ENCODE measurements at places on chromosomes 5 and 9. TPM values are rescaled to one million over a fixed set of nuclear protein-coding genes. Genes with fewer than 3 reads are reported as not detected.

The CTNND2 gene
- total RNA-seq: not detected

DNA sequence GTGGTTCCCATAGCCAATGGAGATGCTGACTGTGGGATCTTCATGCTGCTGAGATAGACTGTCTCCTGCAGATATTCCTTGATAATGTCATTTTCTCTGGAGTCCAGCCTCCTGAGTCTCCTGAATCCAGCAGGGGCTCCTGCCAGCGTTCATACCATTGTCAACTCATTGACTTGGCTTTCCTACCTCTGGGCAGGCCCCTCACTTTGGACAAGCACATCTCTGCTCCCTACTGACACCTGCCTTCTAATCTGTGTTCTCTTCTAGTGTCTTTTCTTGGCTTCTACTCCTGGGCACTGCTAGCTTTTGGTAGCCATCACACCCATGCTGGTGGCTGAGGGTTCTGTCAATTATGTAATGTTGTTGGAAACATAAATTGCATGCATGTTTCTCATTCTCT, 138.0 kb downstream of the ADCY2 start:
- no peak for DNase-seq

GRCh38 chr9:4855841-4856240, 63.1 kb downstream of the RCL1 start:
- DNase-seq: peak; percentile 36

DNA sequence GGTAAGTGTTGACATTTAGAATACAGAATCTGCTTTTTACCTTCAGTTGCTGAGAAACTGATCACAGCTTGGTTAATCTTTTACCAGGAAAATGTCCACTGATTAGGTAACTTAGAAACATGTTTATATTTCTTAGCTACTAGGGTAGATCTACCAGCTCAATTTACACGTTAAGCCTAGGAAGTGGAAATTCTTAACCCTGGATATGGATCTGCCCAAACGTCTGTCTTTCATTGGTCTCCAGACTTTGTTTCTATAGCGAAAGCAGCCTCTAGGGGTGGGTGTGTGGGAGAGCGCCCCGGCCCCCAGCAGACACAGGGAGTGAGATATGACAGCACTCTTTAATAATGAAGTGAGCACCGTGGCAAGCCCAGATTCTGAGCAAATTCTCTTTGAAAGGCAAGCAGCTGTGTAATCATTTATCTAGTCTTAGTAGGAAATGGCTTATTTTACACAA, 141.6 kb upstream of the ZNF608 start:
- no peak for DNase-seq

The SURF2 gene
- total RNA-seq: 16.8 TPM

GRCh38 chr9:136832581-136832980, 9.7 kb upstream of the AJM1 start:
- no peak for DNase-seq

GRCh38 chr5:160180931-160181330, 48.4 kb upstream of the FABP6 start:
- no peak for DNase-seq

DNA sequence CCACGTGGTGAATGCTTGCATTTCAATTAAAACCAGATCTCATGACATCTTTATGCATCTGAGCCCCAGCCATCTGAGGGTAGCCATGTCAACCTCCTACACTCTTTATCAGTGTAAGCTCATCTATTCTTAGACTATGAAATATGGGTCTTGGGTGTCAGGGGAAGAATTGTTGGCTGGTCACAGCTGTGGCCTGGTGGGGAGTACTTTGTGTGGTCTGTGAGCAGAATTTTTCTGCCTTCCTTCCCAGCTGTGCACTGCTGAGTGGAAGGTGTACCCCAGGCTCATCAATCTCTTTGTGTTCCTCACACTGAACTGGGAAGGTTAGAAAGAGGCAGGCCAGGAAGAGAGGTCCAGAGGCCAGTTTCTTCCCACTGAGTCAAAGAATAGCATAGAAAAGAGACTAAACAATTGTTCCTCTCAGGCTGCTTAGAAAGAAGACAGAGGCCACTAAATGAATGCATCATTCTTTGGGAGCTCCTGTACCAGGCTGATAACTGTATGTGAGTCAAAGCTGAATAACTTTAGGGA, 202.7 kb upstream of the RGMB start:
- DNase-seq: peak; percentile 36

The REEP5 gene
- total RNA-seq: 99.9 TPM

- no peak for DNase-seq
These were observed 41.7 kb upstream of the ZNF354B start for GRCh38 chr5:178818094-178818493.

- peak; percentile 60 for DNase-seq
These were observed 13.5 kb downstream of the MOCS2 start for GRCh38 chr5:53095931-53096525.

DNA sequence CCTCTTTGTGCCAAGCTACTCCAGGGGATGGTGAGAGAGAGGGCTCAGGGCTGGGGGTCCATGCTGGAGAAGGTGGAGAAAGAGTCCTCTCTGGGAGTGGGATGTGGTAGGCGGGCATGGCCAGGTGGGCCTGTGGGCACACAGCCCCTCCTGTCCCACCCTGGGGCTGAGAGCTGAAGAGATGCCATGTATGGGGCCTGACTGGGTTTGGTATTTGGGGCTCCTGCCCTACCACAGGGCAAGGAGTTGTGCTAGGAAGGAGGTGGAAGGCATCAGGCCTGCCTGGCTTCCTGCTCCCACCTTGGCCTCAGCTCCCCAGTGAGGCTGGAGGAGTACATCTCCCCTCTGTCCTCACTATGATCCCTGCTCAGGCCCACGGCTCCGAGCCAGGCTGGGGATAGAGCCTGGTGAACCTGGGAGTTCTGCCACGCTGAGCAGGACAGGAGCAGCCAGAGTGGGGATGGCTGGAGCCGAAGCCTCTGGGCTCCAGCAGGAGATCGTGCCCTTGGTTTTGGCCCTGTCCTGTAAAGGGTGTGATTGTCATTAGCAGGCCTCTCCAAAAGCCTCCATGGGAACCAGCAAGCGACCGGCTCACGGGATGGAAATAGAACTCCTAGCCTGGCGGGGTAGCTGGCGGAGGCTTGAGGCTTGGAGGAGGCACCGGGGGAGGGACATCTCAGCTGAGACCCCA, 75.5 kb downstream of the CACNA1B start:
- DNase-seq: no peak

DNA sequence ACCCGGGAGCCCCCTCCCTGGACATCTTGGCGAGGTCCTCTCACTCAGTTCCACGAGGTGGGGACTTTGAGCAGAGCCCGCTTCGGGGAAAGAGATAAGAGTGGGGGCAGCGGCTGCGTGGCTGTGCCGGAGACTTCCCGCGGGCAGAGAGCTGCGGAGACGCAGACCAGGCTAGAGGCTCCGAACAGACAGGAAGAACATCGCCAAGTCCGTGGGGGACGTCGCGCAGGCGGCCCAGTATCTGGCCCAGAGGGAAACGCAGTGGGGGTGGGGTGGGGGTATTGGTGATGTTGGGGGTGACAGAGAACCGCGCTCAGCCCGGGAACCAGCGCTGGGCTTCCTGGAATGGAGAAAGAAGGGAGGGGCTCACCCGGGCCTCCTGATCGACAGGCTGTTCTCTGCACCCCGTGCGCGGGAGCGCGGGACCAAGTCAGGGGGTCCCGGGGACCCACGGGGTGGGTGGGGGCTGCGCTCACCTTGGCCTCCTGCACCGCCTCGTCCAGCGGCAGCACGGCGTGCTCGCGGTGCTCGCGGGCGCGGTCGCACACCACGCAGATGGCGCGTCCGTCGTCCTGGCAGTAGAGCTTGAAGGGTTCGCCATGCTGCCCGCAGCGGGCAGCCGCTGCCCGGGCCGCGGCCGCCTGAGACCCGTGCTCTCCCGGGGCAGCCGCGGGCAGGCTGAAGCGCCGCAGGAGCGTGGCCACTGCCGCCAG, 727 bp downstream of the TRIM7 start:
- DNase-seq: no peak

- no peak for DNase-seq
These were observed 110.3 kb upstream of the TARS1 start for GRCh38 chr5:33330426-33330825.

The FBXO10 gene
- 6.5 TPM for total RNA-seq

The NDST1 gene
- 146 TPM for total RNA-seq

The CYSRT1 gene
- total RNA-seq: 0.68 TPM

The WNT8A gene
- not detected for total RNA-seq

GRCh38 chr9:121253821-121254501, 14.0 kb upstream of the GSN start:
- no peak for DNase-seq

DNA sequence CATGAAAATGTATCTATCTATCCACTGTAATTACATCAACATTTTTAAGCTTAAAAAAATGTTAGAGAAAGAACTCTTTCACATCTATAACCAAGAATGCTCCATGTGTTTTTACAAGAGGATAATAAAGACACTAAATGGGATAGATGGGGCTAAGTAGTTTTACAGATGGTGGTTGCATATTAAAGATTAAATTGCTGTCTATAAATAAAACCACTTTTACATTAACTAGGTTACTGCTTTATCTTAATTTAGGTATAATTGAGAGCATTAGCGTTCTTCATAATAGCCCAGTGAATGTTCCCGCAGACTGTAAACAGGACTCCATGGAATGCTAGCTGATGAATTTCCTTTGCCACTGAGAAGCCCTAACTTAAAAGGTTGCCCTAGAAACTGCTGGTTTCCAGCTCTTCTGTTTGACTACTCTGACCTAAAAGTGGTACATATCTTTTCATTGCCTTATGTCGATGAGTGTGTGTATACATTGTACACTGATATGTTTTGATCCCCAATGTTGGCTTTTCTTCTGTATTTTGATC, 117.9 kb downstream of the SGCD start:
- no peak for DNase-seq

DNA sequence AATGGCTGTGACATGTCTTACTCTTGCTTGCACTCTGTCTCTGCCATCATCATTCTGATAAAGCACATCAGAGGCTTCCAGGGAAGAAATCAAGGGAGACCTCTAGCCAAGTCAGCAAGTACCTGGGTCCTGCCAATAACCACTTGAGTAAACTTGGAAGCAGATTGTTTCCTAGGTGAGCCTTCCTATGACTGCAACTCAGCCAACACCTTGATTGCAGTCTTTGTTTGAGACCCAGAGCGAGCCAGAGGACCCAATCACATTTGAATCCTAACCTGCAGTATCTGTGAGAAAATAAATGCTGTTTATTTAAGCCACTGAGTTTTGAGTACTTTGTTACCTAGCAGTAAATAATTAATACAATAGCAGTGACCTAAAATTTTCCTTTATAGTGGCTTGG, 356.8 kb upstream of the CHD1 start:
- DNase-seq: no peak

- DNase-seq: no peak
These were observed 714.5 kb upstream of the WWC1 start for GRCh38 chr5:167576897-167577296.

- DNase-seq: no peak
These were observed 13.2 kb downstream of the PHF19 start for GRCh38 chr9:120863833-120864232.

The DIPK1B gene
- total RNA-seq: not detected

The CNTNAP3B gene
- total RNA-seq: not detected

DNA sequence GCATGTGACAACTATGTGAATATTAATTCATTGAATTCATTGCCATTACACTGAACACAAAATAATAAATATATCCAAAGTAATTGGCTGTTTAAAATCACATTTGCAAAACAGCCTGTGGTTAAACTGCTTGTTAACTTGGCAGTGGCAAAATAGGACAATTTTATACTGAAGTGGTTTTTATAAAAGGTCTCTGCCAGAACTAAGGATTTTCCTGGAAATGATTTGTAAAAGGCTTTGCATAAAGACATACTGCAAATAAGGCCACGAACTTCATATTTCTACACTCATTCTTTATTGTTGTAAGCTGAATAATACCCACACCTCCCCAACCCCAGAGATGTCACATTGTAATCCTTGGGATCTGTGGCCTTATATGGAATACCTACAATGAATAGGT, 370.3 kb upstream of the RGMB start:
- no peak for DNase-seq

The CCNG1 gene
- 142 TPM for total RNA-seq

The C9orf40 gene
- total RNA-seq: 6.1 TPM

GRCh38 chr9:119289740-119290433, 79.3 kb downstream of the BRINP1 start:
- peak; percentile 10 for DNase-seq

The CCNI2 gene
- not detected for total RNA-seq

The SPINK4 gene
- not detected for total RNA-seq

The GMCL2 gene
- not detected for total RNA-seq

DNA sequence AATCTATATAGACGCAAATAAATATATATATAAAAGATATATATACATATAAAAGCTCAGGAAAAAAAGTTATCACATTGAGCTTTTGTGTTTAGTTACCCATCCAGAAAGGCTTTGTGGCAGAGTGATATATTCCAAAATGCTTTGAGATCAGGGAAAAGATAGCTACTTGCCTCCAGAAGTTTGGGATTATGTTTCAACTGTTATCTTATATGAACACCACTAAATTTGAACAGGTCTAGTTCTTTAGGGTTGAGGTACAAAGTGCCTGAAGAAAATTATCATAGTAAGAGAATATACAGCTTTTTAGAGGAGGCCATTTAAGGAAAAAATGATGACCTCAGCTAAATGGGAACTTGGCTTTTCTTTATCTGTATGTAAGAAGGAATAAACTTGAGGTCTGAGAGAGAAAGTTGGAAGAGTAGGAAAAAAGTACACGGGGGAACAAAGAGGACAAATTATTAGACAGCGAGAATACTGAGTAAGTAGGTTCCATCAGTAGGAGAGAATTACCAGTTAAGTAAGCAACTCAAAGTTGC, 2.4 kb downstream of the ERP44 start:
- DNase-seq: no peak

- DNase-seq: peak; percentile 66
These were observed 13.7 kb upstream of the GRIA1 start for GRCh38 chr5:153476767-153477166.

- DNase-seq: peak; percentile 75
These were observed 95.3 kb downstream of the GALNT10 start for GRCh38 chr5:154285661-154286408.

The CDH6 gene
- total RNA-seq: 5.1 TPM

The AGTPBP1 gene
- 10.1 TPM for total RNA-seq

DNA sequence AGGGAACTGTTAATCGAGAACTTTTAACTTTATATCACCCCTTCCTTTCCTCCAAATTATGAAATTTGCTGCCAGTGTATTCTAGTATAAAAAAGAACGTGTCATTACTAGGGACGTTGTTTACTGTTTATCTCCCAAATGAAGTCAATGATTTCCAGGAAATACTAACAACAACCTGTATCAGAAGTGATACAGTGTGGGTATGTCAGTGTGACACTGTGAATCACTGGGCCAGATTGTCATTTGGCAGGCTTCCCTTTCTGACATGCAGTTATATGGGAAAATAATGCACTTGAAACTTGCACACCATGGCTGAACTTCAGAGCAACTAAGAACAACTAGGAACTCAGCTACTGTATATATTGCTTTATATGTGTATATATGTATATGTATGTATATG, 12.6 kb downstream of the ZNF462 start:
- DNase-seq: no peak

Measured in HFFc6 (cell line).